ENCODE measurements at places on chromosomes 12 and 14.

- H3K27me3 ChIP-seq, result no peaks in the 10 kb centered on the region
- H3K4me3 ChIP-seq, result no peak overlapping the region
- H3K36me3 ChIP-seq, result peaks cover 20% of the 10 kb centered on the region
- DNase-seq, result no peak
- H3K27ac ChIP-seq, result no peak overlapping the region
- peaks cover 5% of the 10 kb centered on the region for H3K4me1 ChIP-seq
Observed at GRCh38 chr12:45362291-45362690, 146.4 kb downstream of the ANO6 start.

- DNase-seq, result no peak
- H3K4me3 ChIP-seq, result no peak overlapping the region
- H3K27ac ChIP-seq, result no peak overlapping the region
- no peaks in the 10 kb centered on the region for H3K4me1 ChIP-seq
Observed at GRCh38 chr14:31068235-31068634, 42.1 kb upstream of the STRN3 start.

GRCh38 chr12:100827901-100828520 lies 33.4 kb downstream of the ANO4 start:
- no peak overlapping the region for H3K27ac ChIP-seq
- H3K4me1 ChIP-seq, result peaks cover 3% of the 10 kb centered on the region
- H3K36me3 ChIP-seq, result no peaks in the 10 kb centered on the region
- DNase-seq, result no peak
- no peak overlapping the region for H3K4me3 ChIP-seq

DNA sequence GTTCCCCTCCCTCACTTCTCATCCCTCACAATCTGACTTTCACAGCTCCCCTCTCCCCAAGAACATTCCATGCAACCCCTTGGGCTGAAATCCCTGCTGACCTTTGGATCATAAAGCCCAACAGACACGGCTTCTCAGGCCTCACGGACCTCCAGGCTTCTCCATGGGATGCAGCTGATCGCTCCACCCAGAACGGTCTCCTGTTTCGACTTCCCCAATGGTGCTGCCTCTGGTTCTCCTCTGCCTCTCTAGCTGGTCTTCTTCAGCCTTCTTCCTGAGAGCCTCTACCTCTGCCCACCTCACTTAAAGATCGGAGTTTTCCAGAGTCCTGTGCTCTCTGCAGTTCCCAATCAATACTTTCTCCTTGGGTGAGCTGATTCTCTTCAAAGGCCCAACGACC lies 17.8 kb upstream of the PRMT8 start:
- no peak overlapping the region for H3K27ac ChIP-seq
- H3K4me3 ChIP-seq, result no peak overlapping the region
- peaks cover 2% of the 10 kb centered on the region for H3K4me1 ChIP-seq
- DNase-seq, result no peak
- H3K36me3 ChIP-seq, result no peaks in the 10 kb centered on the region

- no peaks in the 10 kb centered on the region for H3K4me1 ChIP-seq
- no peak for DNase-seq
- no peaks in the 10 kb centered on the region for H3K27me3 ChIP-seq
- no peak overlapping the region for H3K27ac ChIP-seq
Observed at GRCh38 chr12:48932878-48933277, 7.6 kb upstream of the FKBP11 start.
